ENCODE measurements at places on chromosomes 5 and 9.

DNA sequence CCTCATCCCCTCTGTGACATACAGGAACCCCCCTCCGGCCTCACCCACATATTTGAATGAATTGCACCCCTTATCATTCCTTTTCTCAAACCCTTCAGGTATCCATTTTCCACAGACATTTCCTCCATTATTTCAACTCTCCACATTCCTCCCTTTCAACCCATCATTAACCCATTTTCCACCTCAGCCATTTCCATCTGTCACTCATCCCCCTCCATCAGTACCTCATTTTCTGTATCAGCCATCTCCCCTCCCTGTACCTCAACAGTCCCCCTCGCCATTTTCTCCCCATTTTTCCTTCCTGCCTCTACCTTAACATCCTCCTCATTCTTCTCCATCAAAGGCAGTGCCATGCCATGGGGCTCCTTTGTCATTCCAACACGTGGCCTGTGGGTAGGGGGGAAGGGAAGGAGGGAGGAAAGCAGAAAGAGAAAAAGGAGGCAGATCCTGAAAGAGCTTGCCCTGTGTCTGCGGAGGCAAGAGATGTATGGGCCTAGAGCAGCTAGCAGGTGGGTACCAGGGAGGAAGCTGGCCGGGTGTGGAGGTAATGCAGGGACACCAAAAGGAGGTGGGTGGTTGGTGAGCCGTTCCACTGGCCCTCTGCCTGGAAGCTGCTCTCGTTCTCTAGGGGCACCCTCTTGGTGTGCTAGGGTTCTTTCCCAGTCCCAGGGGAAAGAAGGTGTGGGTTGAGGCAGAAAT, 1.5 kb downstream of the DNAJB5 start:
- no peak for DNase-seq

DNA sequence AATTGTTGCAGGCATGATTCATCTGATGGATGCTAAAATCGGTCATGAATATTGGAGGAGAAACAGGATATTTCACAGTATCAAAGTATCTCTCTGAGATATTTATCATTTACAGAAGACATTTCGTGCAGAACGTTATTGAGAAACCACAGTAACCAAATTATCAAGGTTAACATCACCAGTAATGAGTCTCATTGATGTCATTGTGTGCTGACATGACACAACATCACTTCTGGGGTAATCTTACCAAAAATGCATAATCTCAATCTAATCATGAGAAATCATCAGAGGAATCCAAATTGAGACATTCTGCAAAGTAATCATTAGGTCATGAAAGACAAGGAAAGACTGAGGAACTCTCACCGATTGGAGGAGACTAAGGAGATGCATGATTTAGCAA, 42.7 kb downstream of the C5orf22 start:
- DNase-seq, result no peak

DNA sequence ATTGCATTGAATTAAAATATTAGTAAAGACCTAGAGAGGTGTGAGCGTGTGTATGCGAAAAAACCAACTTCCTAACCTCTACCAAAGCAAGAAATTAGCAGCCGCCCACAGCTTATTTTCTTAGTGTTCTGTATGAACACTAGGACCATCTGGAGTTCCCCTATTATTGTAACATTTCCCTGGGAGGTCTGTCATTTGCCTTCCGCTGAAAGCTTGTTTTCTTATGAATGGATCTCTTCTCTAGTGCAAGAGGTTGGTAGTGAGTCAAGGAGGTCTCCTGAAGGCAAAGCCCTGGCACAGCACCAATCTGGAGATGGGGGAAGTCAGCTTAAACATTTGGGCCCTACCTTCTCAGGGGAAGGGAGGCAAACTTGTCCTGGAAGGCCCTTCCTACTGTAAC, 10.8 kb downstream of the TNFSF8 start:
- DNase-seq, result no peak

DNA sequence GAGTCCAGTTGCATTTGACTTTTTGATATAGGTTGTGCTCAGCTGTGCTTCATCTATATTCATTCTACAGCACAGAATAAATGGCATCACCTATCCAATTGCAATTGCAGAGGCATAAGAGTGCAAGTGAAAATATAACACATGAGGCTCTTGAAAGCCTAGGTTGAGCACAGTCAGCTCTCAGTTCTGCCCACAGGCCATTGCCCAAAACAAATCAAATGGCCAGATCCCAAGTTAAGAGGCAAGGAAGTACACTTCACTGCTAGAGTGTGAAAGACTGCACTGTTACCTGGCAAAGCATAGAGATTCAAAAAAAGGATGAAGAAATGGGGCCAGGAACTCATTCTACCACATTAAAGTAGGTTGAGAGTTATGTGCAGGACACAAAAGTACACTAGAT, 305.5 kb upstream of the SEMA6A start:
- no peak for DNase-seq

GRCh38 chr5:157252711-157253465, 13.0 kb upstream of the CYFIP2 start:
- DNase-seq, result no peak

- DNase-seq, result no peak
These were observed 131.6 kb downstream of the GABRB2 start for GRCh38 chr5:161414896-161415295.

DNA sequence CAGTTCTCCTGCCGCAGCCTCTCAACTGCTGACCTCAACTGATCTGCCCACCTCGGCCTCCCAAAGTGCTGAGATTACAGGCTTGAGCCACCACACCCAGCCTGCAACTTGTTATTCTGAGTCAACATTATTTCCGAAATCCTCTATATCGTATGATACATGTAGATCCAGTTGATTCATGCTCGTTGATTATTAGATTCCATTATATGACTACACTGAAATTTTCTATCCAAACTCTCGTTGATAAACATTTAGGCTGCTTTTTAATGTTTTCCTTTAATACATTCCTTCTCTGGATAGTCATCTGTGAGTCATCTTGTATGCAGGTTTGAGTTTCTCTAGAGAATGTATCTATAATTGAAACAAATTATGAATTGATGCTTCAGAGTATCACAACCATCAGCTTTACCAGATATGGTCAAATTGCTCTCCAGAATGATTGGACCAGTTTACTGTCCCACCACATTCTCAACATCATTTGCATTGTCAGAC, 4.1 kb downstream of the CDK7 start:
- DNase-seq, result no peak

- DNase-seq, result no peak
These were observed 4.3 kb downstream of the BRD3OS start for GRCh38 chr9:134029248-134030226.

DNA sequence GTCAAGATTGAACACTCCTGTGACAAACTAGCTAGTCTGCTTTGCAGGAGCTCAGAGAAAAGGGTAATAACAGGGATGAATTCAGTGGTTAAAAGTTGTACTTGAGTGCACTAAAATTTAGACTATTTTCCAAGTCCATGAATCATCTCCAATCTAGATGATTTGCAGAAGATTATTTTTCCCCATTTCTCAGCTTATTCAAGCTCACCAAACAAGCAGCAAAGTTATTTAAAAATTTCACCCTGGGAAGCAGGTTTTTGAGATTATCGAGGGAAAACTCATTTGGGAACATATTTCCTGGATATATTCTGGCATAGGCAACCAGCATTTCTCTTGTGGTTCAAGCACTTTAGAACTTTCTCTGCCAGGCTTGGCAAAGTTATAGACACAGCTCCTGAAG, 311.4 kb downstream of the TLE1 start:
- DNase-seq, result no peak

GRCh38 chr9:93082841-93083411, 13.1 kb upstream of the CARD19 start:
- DNase-seq, result no peak

GRCh38 chr9:80771555-80772347, 917.6 kb downstream of the TLE1 start:
- no peak for DNase-seq

DNA sequence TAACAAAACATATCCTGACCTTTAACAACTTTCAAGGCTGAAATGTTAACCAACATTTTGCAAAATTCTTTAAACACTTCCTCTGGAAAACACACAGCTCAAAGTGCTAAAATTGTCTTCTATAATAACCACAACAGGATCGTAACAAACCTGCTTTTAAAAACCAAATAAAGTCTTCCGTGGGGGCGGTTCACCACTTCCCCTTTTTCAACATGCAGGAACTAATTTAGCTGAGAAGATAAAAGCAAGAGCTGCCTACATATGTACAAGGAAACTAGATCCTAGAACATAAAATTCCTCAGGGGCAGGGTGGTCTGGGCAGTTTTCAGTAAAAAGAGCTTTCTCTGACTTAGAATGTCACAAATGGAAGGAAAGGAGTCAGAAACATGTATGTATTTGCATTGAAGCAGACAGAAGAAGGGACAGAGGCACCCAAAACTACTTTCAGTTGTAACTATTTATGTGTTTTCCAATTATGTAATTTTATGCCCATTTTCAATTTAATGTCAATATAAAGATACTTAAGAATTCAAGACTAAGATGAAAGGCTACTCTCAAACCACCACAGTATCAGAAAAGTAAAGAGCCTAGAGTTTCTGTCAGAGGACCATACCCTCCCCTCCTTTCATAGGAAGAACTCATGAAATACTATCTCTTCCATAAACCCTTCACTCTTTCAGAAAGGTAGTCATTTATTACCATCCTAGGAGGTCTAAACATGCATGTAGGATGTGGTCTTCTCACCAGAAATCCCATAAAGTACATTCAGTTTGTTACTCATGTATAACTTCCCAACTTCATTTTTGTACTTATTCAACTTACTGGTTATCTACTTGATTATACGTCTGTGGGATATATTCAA, 185.9 kb upstream of the RASA1 start:
- DNase-seq, result no peak

DNA sequence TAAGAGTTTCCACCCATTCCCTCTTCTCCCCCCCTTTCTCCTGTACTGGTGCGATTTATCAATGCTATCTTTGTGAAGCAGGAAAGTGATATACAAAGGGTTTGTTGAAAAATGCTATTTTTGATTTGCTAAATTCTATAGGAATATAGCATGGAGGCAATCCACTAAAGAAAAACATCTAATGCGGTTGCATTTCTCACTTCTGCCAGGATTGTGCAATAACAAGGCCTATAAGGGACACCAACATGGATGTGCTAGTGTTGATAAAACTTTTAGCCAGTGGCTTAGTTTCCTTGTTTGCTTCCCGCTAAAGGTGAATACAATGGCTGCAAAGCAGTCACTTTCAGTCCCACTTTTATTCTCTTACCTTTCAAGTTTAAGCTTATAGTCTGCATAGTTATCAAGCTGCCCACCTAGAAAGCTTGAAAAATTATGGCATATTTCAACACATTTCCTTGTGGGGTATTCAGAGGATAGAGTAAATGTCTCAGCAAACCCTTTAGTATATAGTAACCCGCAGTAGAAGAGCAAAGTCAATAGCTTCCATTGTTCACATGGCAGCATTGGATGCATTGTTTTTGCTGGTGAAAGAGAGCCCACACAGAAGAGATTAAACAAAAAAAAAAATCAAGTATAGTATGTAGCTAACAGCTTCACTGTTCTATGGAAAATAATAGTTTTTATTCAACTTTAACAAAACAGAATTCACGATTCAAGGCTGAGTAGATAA, 674.6 kb upstream of the SEMA6A start:
- no peak for DNase-seq

GRCh38 chr5:10213316-10213715, 36.4 kb downstream of the ATPSCKMT start:
- DNase-seq, result no peak

DNA sequence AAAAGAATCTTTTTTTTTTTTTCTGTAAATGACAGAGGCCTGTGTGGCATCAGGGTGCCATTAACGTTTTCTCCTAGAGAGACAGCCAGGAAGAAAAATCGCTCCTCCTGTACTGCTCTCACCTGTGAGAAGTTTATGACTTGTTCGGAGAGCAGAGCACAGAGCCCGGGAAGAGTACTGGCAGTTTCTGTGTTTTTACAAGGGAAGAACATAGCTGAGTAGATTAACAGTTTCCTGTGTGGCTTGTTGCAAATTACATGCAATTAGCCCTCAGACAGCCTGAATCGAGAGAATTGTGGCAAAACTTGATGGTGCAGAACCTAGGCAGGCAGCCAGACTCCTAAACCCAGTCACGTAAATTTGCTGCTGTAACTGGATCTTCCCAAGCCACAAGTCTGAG, 32.1 kb downstream of the PRKACG start:
- DNase-seq, result no peak

DNA sequence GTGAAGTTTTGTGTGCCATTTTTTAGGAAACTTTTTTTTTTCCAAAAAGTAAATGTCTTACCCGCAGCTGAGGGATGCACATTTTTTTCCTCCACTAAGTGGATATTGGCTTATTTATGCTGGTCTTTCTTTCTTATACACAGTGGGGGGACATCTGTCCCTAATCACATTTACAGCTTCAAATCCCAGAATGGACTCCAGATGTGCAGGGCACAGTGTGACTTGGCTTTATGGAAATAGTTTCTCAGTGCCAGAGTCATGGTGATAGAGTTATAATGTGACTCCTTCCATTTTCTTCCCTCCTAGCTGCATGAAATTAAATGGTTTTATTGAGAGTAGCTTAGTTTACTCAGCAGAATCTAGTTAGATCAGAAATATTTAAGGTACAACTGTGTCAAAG, 66.5 kb downstream of the SV2C start:
- no peak for DNase-seq

- no peak for DNase-seq
These were observed 82.8 kb downstream of the SLC1A3 start for GRCh38 chr5:36689225-36689624.

DNA sequence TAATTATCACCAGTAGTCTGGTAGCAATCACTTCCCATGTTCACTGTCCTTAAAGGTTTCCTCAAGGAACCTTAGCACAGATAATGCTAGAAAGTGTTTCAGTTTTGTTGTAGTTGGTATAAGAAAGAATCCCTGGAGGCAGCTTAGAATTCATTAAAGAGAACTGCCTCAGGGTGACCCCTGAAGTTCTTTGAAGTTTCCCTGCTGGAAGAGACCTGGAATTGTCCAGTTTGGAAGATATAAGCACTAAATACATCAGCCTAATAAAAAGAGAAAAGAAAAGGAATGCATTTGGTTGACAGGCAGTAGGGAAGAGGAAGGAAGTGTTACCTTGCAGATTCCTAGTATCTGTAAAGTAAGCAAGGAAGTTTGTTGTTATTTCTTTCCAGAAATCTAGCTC, 999.6 kb upstream of the DMAC1 start:
- no peak for DNase-seq

DNA sequence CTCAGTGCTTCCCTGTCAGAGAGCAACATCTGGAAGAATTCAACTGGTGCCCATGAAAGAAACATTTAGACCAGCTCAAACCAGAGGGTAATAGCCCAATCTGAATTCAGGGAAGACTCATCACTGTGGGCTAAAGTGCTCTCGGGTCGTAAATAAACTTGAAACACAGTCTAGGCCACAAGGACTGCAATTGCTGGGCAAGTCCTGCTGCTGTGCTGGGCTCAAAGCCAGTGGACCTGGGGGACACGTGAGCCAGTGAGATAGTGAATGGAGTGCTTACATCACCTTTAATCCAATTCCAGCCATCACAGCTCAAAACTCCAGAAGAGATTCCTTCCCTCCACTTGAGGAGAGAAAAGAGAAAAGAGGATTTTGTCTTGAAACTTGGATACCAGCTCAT, 78.1 kb upstream of the DAP start:
- DNase-seq, result no peak

GRCh38 chr5:173029499-173029921, 26.6 kb upstream of the CREBRF start:
- no peak for DNase-seq
